ENCODE measurements at places on chromosomes 6 and 20. TPM values are rescaled to one million over a fixed set of nuclear protein-coding genes. Genes with fewer than 3 reads are reported as not detected.

DNA sequence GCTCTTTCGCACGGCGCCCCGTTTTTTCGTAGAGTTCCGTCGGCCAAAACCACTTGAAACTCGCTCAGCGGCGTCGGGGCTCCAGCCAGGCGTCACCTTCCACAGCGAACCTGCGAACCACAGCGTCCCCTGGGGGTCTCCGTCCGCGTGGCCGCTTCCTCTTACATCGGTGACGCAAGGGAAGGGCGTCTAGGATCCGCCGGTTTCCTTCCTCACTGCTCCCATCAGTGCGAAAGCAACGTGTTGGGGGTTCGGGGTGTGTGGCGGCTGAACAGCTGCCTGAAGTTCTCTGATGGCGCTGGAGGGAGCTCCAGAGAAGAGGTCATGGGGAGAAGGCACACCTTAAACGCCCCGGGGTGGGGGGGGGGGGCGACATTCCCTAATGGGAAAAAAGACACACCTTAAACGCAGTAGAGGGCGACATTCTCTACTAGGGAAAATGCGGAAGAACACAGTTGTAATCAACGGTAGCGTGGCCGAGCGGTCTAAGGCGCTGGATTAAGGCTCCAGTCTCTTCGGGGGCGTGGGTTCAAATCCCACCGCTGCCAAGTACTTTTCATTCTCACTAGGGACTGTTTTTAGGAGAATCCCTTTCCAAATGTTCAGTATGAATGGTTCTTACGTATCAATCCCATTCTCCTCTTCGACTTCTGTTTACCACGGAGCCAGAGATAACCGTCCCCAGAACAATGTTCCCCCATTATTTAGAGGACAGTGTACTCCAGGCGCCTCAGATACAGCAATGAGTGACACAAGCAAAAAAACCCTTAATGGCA is 16.4 kb downstream of the ZNF311 start:
- H3K36me3 ChIP-seq = no peaks in the 10 kb centered on the region
- H3K27me3 ChIP-seq = no peaks in the 10 kb centered on the region
- no peak overlapping the region for H3K27ac ChIP-seq
- H3K4me1 ChIP-seq = no peaks in the 10 kb centered on the region
- no peak for DNase-seq
- no peak overlapping the region for H3K4me3 ChIP-seq

- H3K27ac ChIP-seq = no peak overlapping the region
- no peak for DNase-seq
- H3K36me3 ChIP-seq = no peaks in the 10 kb centered on the region
- no peaks in the 10 kb centered on the region for H3K4me1 ChIP-seq
- H3K4me3 ChIP-seq = no peak overlapping the region
Observed at GRCh38 chr6:85997206-85997605, 354.5 kb upstream of the SYNCRIP start.

GRCh38 chr20:52595518-52595917 is 376.6 kb upstream of the TSHZ2 start:
- H3K27me3 ChIP-seq = no peaks in the 10 kb centered on the region
- no peaks in the 10 kb centered on the region for H3K36me3 ChIP-seq
- H3K4me1 ChIP-seq = no peaks in the 10 kb centered on the region
- no peak overlapping the region for H3K27ac ChIP-seq
- DNase-seq = no peak

GRCh38 chr20:54013471-54013870 is 56.9 kb downstream of the BCAS1 start:
- H3K4me1 ChIP-seq = no peaks in the 10 kb centered on the region
- H3K36me3 ChIP-seq = no peaks in the 10 kb centered on the region
- DNase-seq = no peak
- no peak overlapping the region for H3K4me3 ChIP-seq

- H3K36me3 ChIP-seq = no peaks in the 10 kb centered on the region
- no peak overlapping the region for H3K4me3 ChIP-seq
- H3K27me3 ChIP-seq = no peaks in the 10 kb centered on the region
- peak overlapping the region; percentile 88 for H3K27ac ChIP-seq
Observed at GRCh38 chr20:47273591-47274235, 82.8 kb downstream of the ZMYND8 start.

DNA sequence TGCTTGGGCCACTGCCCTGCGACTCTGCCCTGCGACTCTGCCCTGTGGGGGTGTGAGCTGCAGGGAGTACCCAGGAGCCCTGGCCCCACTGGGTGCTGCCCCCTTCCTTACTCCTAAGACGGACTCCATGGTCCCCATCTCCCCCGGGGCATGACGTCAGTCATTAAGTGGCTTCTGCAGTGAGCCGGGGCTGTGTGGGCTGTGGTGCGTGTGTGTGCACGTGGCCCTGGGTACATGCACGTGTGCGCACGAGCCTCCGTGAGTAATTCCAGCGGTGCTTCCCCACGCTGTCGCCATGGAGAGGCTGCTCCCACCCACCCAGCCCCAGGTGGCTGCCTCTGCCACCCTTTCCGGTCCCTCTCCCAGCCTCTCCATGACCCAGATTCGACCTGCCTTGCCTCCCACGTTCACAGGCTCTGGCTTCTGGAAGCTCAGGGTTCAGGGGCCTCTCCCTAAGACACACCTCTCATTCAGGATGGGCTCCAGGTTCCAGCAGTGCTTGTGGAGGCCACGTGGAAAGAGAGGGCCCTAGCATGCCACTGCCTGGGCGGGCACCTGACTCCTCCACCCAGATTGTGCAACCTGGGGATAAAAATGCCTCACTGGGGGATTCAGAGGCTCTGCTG is 88.3 kb downstream of the DLGAP4 start:
- no peak overlapping the region for H3K4me3 ChIP-seq
- DNase-seq = no peak
- H3K4me1 ChIP-seq = no peaks in the 10 kb centered on the region
- H3K27me3 ChIP-seq = no peaks in the 10 kb centered on the region

- peak within 1 kb of the TSS; percentile 70 for H3K27ac ChIP-seq
- no peaks in the 10 kb centered on the region for H3K36me3 ChIP-seq
- H3K4me3 ChIP-seq = peak within 1 kb of the TSS; percentile 55
- H3K4me1 ChIP-seq = peaks cover 25% of the 10 kb centered on the region
- no peak for DNase-seq
Observed at GRCh38 chr6:46015119-46015968, at the start of gene CLIC5. CLIC5 (minus strand) TSS chr6:46015860; CDS start chr6:46015542, 318 bp downstream.

GRCh38 chr20:8360035-8360434 is 228.0 kb downstream of the PLCB1 start:
- no peaks in the 10 kb centered on the region for H3K36me3 ChIP-seq
- no peak overlapping the region for H3K27ac ChIP-seq
- H3K4me1 ChIP-seq = peaks cover 3% of the 10 kb centered on the region
- no peaks in the 10 kb centered on the region for H3K27me3 ChIP-seq
- no peak for DNase-seq

- no peak overlapping the region for H3K27ac ChIP-seq
- no peaks in the 10 kb centered on the region for H3K4me1 ChIP-seq
- no peak for DNase-seq
- no peak overlapping the region for H3K4me3 ChIP-seq
Observed at GRCh38 chr6:121235386-121235785, 98.9 kb downstream of the TBC1D32 start.

- no peak overlapping the region for H3K4me3 ChIP-seq
- DNase-seq = no peak
- H3K27me3 ChIP-seq = no peaks in the 10 kb centered on the region
- peaks cover 46% of the 10 kb centered on the region for H3K36me3 ChIP-seq
- peaks cover 33% of the 10 kb centered on the region for H3K4me1 ChIP-seq
Observed at GRCh38 chr6:33197431-33198048, 2.9 kb downstream of the RXRB start.

DNA sequence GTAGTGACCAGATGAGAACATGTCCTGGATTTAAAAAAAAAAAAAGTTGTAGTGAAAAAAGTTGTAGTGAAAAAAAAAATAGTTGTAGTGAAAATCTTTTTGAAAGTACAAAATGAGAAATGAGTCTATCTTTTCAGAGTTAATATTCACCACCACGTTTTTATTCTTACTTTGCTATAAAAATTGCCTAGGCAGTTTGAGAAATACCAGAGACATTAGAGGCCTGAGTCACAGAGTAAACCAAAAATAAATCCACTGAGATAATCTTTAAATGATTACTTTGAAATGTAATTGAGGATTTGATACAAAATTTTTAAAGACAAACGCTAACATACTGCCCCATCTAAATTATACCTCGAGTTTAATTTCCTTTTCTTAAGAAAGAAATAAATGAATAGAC is 101.2 kb upstream of the TIAM2 start:
- peaks cover under 1% of the 10 kb centered on the region for H3K4me1 ChIP-seq
- no peak overlapping the region for H3K4me3 ChIP-seq
- H3K27me3 ChIP-seq = no peaks in the 10 kb centered on the region
- DNase-seq = no peak
- peaks cover 18% of the 10 kb centered on the region for H3K36me3 ChIP-seq

- DNase-seq = no peak
- H3K27ac ChIP-seq = no peak overlapping the region
- H3K27me3 ChIP-seq = no peaks in the 10 kb centered on the region
- no peaks in the 10 kb centered on the region for H3K4me1 ChIP-seq
Observed at GRCh38 chr6:137928286-137928685, 61.2 kb downstream of the TNFAIP3 start.

- H3K27me3 ChIP-seq = no peaks in the 10 kb centered on the region
- no peak overlapping the region for H3K4me3 ChIP-seq
- no peak for DNase-seq
- no peaks in the 10 kb centered on the region for H3K36me3 ChIP-seq
- no peaks in the 10 kb centered on the region for H3K4me1 ChIP-seq
Observed at GRCh38 chr20:43438578-43439316, 18.9 kb upstream of the SRSF6 start.

Gene PHACTR3
- 8.5 TPM for total RNA-seq

Gene PCIF1
- total RNA-seq = 52.2 TPM

Gene SCAND1
- 172 TPM for total RNA-seq

Gene HSD17B8
- 23.1 TPM for total RNA-seq

Gene C6orf58
- total RNA-seq = not detected

Gene BPIFA1
- total RNA-seq = not detected

Gene COL9A3
- 81.2 TPM for total RNA-seq

Gene ZDHHC14
- 15.0 TPM for total RNA-seq

Gene TBC1D32
- total RNA-seq = 8.4 TPM

Gene KIF6
- not detected for total RNA-seq

Gene SNAP25
- total RNA-seq = not detected
